ENCODE measurements at places on chromosomes 11 and 22. TPM values are rescaled to one million over a fixed set of nuclear protein-coding genes. Genes with fewer than 3 reads are reported as not detected.

Gene SMIM35
- total RNA-seq = not detected

Gene LRRC74B
- not detected for total RNA-seq

Gene DRG1
- 48.9 TPM for total RNA-seq

Gene MFNG
- 7.0 TPM for total RNA-seq

Gene OR5A1
- total RNA-seq = not detected

Gene OR51E1
- total RNA-seq = not detected

Gene HEPHL1
- not detected for total RNA-seq

- peaks cover 24% of the 10 kb centered on the region for H3K4me1 ChIP-seq
- no peaks in the 10 kb centered on the region for H3K36me3 ChIP-seq
- H3K27me3 ChIP-seq = no peaks in the 10 kb centered on the region
- H3K27ac ChIP-seq = no peak overlapping the region
Observed at GRCh38 chr22:23102776-23103175, 32.5 kb downstream of the GNAZ start.

DNA sequence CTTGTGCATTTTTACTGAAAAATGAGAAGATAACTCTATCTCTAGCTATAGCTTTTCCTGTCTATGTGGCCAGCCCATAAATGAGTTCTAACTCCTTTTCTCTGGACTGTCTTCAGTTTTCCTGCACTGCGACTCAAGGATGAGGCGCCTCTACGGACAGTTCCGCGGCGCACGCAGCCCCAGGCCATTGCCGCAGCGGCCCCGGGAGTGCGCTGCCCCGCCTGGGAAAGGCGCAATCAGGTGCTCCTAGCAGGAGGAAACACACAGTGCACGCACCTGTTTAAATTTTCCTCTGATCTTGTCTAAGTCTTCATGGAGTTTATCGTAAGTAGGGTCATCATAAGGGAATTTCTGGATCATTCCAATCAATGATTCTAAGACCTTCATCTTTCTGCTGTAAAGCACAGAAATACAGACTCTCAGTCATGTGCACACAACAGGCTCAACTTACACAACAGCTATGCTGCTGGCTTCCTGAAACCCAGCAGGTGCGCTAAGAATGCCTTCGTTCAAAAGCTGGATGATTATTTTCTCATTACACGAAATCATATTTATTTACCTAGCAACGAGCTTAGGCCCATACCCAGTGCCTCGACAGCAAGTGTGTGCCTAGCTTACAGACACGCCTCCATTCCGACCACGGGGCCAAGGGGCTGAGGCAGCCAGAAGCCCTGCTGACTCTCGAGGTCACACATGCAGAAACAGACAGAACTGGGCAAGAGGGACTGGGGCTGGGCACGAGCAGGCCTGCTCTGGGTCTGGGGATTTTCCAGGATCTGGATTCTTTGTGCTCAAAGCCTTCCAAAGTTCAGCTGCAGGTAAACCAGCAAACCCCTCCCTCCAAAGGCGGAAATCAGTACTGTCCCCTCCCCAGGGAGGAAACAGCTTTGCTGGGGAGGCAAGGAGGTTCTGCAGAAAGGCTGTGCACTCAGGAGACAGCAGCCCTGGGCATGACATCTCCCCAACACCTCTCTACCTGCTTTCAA is 7.2 kb downstream of the LTO1 start:
- H3K27ac ChIP-seq = no peak overlapping the region
- no peak overlapping the region for H3K4me3 ChIP-seq
- no peak for DNase-seq
- no peaks in the 10 kb centered on the region for H3K36me3 ChIP-seq

GRCh38 chr11:86670181-86670580 is 2.2 kb downstream of the ME3 start:
- peak overlapping the region; percentile 4 for H3K4me3 ChIP-seq

DNA sequence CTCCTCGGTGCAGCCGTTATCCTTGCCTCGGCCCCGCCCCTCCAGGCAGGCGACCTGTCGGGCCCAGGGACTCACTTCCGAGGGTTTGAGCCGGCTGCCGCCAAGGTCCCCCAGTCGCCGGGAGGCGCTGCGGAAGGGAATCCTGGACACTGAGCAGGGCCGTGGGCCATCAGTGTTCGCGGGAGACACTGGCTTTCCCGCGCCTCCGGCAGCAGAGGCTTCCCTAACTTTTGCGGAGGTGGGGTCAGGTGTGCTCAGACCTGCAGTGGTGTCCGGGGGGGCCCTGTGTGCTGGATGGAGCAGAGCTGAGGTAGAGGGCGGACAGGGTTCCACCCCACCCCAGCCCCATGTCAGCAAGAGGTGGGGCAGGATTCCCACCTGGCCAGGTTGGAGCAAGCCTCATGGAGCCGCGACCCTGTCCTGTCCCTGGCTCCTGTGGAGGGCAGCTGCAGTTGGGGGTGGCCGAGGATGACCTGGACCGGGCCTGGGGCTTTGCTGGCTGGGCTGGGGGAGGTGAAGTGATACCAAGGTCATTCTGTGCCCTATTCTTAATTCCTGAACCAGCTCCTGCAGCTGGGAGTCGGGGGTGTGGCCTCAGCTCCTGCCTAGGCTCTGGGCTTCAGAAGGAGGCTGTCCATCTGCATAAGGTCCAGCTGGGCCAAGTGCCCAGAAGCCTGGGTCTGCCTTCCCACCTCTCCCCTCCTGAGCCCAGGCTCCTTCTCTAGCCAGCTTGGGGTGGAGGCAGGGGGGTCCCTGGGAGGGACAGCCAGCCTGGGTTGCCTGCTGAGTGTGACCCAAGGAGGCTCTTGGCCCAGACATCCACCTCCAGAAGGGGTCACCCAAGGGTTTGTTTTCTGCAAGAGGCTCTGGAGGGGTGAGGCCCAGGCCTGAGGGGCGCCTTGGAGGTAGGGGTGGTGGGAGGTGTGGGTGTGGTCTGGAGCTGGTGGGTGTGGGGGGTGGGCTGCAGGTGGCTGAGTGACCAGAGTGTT is 8.4 kb downstream of the TSPAN4 start:
- no peak overlapping the region for H3K27ac ChIP-seq
- H3K36me3 ChIP-seq = no peaks in the 10 kb centered on the region
- H3K4me1 ChIP-seq = peaks cover 17% of the 10 kb centered on the region
- H3K4me3 ChIP-seq = no peak overlapping the region
- no peaks in the 10 kb centered on the region for H3K27me3 ChIP-seq
- DNase-seq = peak; percentile 53

GRCh38 chr22:23376256-23376655 is 195.9 kb downstream of the BCR start:
- no peaks in the 10 kb centered on the region for H3K4me1 ChIP-seq
- no peak for DNase-seq
- H3K36me3 ChIP-seq = no peaks in the 10 kb centered on the region
- no peak overlapping the region for H3K4me3 ChIP-seq

DNA sequence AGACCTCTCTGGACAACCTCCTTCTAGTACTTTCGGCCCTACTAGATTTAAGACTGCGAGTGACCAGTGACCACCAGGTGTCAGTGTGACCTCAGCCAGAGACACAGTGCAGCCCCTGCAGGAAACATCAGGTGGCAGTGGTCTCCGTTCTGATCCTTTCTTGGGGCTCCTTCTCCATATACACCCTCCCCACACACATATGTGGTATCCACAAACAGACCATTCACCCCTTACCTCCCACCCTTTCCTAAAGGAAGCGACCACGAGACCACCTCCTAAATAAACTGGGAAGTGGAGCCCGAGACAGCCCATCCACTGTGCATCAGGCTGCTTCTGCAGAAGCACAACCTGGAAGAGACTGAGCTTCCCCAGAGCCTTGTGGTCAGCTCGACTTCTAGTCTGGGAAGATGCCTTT is 38.5 kb upstream of the CYP2D6 start:
- H3K27me3 ChIP-seq = no peaks in the 10 kb centered on the region
- no peak overlapping the region for H3K27ac ChIP-seq
- H3K36me3 ChIP-seq = no peaks in the 10 kb centered on the region
- no peak overlapping the region for H3K4me3 ChIP-seq

DNA sequence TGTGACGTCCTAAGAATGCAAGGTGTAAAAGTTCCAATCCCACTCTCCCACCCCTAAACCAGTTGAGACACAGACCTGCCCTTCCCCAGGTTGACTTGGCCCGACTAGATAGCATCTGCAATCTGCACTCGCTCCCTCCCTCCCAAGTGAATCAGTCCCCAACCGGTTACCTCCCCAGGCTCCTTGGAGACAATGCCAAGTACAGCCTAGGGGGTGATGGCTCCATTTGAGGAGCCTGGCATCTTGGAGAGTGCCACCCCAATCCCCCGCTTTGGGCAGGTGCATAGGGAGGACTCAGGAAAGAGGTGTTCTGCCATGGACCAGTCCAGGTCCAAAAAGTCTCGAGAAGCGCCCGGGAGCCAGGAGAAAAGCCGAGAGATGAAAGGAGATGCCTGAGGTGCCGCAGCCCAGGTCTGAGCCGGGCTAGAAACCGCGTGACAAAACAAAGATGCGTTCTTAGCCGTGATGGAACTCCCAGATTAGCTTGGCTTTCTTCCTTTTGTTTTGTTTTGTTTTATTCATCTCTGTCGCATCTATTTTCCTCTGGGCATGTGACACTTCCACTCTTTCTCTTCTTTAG is 18.7 kb upstream of the SNX32 start:
- DNase-seq = no peak
- peaks cover 2% of the 10 kb centered on the region for H3K4me1 ChIP-seq
- no peaks in the 10 kb centered on the region for H3K27me3 ChIP-seq
- no peak overlapping the region for H3K27ac ChIP-seq
- H3K4me3 ChIP-seq = no peak overlapping the region
- H3K36me3 ChIP-seq = no peaks in the 10 kb centered on the region

GRCh38 chr22:27842669-27843431 is 41.3 kb upstream of the MN1 start:
- H3K4me3 ChIP-seq = no peak overlapping the region
- no peaks in the 10 kb centered on the region for H3K36me3 ChIP-seq
- peak overlapping the region; percentile 32 for H3K27ac ChIP-seq
- peaks cover 6% of the 10 kb centered on the region for H3K4me1 ChIP-seq
- no peak for DNase-seq

GRCh38 chr22:42365111-42365865 is 66.9 kb downstream of the NFAM1 start:
- H3K4me1 ChIP-seq = peaks cover 7% of the 10 kb centered on the region
- no peaks in the 10 kb centered on the region for H3K27me3 ChIP-seq
- H3K36me3 ChIP-seq = no peaks in the 10 kb centered on the region
- H3K4me3 ChIP-seq = no peak overlapping the region
- H3K27ac ChIP-seq = peak overlapping the region; percentile 11

GRCh38 chr11:95255251-95256145 is 24.5 kb upstream of the SESN3 start:
- H3K4me1 ChIP-seq = peaks cover 2% of the 10 kb centered on the region
- H3K4me3 ChIP-seq = no peak overlapping the region

- DNase-seq = no peak
- no peak overlapping the region for H3K27ac ChIP-seq
- H3K4me1 ChIP-seq = no peaks in the 10 kb centered on the region
- no peaks in the 10 kb centered on the region for H3K36me3 ChIP-seq
- H3K27me3 ChIP-seq = no peaks in the 10 kb centered on the region
Observed at GRCh38 chr11:127925475-127925874, 661.9 kb downstream of the ETS1 start.

GRCh38 chr11:43830928-43831440 is 49.6 kb upstream of the ALKBH3 start:
- H3K27ac ChIP-seq = no peak overlapping the region
- no peaks in the 10 kb centered on the region for H3K27me3 ChIP-seq
- no peak overlapping the region for H3K4me3 ChIP-seq
- no peaks in the 10 kb centered on the region for H3K36me3 ChIP-seq
- peaks cover 3% of the 10 kb centered on the region for H3K4me1 ChIP-seq

GRCh38 chr22:46649141-46650077 is 29.2 kb downstream of the GRAMD4 start:
- peak overlapping the region; percentile 44 for H3K27ac ChIP-seq
- H3K4me3 ChIP-seq = no peak overlapping the region
- no peaks in the 10 kb centered on the region for H3K36me3 ChIP-seq
- no peaks in the 10 kb centered on the region for H3K27me3 ChIP-seq

DNA sequence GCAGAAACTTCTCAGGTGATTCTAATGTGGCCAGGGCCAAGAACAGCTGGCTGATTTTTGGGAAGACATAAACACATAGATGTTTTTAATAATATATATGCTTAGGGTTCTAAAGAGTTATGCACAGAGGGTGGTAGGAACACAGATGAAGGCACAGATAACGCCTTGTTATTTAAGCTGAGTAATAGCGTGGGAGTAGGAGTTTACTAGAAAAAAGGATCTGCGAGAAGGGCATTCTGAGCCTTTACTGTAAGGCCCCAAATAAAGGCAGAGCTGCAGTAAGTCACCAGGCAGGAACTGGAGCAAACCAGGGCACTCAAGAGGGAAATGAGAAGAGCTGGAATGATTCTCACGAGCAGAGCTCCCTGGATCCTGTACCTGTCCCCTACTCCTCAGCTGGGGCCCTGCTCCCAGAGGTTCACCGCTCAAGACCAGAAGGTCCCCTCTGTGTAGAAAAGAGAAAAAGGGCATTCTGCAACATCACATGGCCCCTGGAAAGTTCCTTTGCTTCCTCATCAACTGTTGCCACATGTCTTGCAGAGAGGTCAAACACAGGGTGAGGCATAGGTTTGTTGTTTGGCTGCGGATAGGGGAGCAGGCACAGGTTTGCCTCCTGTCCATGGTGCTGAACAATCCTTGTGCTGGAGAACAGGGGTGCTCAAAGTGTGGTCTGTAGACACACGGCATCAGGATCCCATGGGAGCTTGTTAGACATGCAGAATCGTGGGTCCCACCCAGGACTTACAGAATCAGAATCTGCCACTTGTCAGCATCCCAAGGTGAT is 125.7 kb downstream of the TENM4 start:
- H3K4me1 ChIP-seq = no peaks in the 10 kb centered on the region
- DNase-seq = no peak
- H3K36me3 ChIP-seq = no peaks in the 10 kb centered on the region
- H3K27ac ChIP-seq = no peak overlapping the region
- no peaks in the 10 kb centered on the region for H3K27me3 ChIP-seq

DNA sequence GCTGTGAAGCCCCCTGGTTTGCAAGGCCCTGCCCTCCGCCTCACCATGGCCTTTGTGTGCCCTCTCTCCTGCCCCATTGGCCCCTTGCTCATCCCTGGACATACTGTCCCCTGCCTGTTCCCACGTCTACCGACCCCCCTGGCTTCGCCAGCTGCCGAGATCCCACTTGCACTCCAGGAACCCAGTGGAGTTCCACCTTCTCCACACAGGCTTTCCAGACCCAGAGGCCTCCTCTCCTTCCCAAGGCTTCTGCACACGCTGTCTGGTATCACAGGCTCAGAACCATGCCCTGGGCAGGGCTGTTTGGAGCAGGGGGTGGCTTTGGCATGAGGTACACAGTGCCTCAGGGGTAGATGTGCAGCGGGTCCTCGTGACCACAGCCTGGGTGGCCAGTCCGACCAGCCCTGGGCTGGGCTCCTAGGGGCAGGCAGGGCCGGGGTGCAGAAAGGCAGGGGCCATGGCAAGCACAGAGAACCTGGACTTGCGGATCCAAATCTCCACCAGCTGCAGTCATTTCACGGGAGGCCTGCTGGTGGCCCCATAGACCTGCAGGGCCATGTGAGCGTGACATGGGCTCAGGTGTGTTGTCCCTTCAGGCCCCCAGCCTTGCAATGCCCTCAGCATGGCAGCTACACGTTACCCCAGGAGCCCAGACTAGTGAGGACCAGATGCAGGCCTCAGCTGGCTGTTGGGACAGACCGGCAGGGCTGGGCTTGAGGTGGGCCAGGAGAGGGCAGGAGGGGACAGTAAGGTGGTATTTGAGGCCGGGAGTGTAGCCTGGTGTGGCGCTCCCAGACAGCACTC is 9.5 kb downstream of the GRK2 start:
- peak overlapping the region; percentile 66 for H3K27ac ChIP-seq
- peaks cover 50% of the 10 kb centered on the region for H3K4me1 ChIP-seq
- H3K36me3 ChIP-seq = no peaks in the 10 kb centered on the region

GRCh38 chr11:7587712-7588111 is 73.9 kb downstream of the PPFIBP2 start:
- H3K36me3 ChIP-seq = no peaks in the 10 kb centered on the region
- no peak overlapping the region for H3K27ac ChIP-seq
- H3K4me1 ChIP-seq = peaks cover 5% of the 10 kb centered on the region

GRCh38 chr11:113202431-113202830 is 112.0 kb upstream of the TTC12 start:
- no peak overlapping the region for H3K4me3 ChIP-seq
- H3K36me3 ChIP-seq = no peaks in the 10 kb centered on the region
- no peak for DNase-seq
- H3K27me3 ChIP-seq = no peaks in the 10 kb centered on the region
